ENCODE measurements at places on chromosomes 13 and 19.

DNA sequence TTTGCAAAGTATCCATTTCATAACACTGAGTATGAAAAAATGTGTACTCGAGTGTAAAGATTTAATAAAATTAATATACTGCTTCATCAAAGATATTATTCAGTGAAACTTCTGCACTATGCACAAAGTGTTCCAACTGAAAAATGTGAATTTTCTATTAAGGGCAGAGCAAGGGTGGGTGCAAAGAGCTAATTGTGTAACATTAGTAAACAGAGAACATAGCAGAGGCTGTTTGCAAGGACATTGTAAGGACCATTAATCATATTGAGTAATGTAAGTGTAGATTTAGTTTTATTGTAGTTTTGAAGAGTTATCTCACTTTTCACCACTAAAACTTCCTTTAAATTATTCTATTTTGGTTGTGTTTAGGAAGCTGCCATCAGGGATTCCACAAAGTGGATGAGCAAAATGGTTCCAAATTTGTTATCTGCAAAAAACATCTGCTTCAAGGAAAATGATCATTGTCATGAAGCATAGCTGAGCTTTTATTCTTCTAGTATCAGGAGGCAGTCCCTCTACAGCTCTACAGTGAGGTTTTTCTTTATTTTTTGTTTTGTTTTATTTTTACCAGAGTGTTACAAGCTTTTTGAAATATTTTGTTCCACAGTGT, 1375.4 kb downstream of the SLITRK1 start:
- no peak for DNase-seq

GRCh38 chr13:94487043-94487442, 7.6 kb upstream of the DCT start:
- no peak for DNase-seq

GRCh38 chr13:51770681-51771417, 33.1 kb downstream of the DHRS12 start:
- DNase-seq: no peak

- no peak for DNase-seq
Observed at GRCh38 chr13:48564056-48564455, 31.2 kb upstream of the RCBTB2 start.

DNA sequence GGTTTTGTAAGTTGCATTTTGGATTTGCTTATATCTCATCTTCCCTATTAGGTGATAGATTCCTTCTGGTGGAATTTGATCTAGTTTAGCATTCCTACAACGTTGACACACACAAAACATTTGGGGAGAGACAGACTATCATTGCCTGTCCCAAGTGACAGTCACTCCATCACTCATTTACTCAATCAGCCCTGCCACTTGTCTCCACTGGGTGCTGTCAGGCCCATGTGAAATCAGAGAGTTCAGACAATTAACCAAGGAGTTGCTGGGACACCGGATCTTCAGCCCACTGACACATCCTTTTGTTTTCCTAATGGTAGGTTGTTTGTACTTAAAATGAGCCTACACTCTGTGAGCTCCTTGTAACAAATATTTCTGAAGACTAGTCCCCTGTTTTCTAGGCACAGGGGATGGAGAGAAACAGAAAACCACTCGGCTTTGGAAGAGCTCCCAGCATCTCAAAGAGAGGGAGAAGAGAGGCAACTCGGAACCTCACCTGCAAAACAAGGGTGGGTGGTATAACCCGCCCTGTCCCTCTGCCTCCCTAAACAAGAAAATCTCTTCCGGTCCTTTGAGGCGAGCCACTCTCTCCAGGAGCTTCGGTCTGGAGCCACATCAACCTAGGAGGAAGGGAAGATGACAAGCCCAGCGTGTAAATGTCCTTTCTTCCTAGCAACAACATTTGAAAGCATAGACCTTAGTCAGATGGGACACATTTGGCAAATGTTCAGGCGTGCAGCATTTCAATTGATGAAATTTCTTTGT, 440.9 kb upstream of the KLF12 start:
- DNase-seq: no peak

DNA sequence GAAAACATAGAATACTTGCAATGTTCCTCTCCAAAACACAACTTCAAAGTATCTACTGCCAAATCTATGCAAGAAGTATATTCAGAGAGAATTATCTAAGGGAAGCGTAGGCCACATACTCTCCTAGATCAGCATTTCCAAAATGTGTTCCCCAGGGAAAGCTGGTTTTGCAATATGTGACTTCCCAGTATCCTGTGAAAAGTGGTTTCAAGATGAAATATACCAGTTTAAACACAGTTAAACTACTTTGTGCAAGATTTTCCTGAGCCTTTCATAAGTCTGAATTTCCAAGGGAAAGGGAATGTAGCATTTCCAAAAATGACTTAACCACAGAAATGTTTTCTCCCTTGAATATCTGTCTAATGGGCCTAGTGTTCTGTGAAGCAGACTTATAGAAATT, 7.6 kb downstream of the STARD13 start:
- DNase-seq: no peak
